GM13977 (cell line): ENCODE measurements at places on chromosomes 4 and X.

- DNase-seq: no peak
Measured at GRCh38 chrX:101693476-101693875, 33.8 kb upstream of the ARMCX2 start.

DNA sequence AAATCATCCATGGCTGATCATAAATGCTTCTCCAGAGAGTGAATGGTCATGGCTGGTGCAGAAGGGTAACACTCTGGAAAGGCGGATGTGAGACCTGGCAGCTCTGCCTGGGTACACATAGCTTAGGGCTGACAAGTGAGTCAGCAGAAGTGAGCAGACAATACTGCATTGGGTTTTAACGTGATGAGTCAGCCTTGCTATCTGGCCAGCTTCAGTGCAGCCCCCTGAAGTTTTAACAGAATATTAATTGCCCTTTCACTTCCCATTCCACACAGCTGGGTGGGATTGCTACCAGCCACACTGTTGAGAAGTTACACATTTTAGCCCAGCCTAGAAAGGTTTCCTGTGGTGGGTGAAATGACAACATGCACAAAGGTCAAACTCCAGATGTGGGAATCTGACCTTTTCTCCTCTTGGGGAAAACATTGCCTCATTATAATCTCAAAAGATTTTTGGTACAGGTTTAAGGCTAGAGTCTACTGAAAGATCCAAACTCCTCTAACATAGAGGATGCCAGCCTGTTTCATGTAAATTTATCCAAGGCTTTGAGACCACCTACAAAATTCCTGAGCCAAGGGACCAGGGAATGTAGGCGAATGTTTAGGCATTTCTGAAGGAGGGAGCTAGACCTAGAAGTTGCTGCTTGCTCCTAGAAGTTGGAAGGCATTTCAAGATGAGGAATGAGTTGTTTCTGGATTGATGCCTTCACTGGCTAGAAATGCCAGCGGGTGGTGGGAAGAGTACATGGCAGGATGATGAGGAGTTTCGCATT is 230.3 kb upstream of the PGRMC2 start:
- DNase-seq: peak; percentile 76

DNA sequence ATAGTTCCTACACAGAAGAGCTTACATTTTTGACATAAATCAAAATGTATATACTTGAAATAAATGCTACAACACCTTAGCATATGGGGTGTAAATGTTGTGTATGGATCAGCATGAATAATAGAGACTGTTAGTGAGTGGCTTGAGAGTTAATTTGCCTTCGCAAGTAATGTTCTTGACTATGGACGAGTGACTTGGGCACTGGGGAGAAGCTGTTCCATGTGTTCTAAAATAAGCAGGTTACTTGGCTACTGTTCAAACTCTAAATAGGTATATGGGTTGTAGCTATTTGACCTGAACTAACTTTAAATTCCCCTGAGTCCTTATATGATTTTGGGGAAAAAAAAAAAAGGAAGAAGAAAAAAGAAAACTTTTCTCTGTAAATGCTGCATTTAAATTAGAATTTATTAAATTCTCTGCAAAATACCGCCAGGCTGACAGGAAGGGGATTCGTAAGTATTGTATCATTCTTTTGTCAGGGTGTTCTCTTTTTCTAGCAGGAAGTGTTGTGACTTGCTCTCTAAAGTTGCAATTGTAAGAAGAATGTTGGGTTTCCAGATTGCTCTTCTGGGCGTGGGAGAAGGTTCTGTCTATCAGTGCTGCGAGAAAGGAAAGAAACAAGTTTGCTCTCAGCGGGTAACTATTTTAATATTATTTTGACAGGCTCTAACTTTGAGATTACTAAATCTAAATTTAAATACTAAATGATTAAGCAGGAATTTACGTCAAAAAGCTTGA is 32.2 kb downstream of the PLS3 start:
- no peak for DNase-seq

DNA sequence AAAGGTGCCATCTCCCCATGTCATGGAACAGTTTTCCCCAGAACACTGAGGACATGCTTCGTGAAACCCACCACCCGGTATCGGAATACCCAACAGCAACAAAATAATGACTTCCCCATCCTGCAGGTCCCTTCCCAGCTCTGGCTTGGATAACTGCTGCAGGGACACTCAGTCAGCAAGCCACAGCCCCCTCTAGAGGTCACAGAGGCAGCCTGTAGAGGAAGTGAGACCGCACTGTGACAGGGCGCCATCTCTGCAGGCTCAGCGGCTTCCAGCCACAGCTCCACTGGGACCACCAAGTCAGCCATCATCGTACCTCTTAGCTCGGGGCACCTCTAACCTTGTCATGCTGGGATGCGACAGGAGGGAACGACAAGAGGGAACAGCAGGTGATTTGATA is 315.9 kb downstream of the LDB2 start:
- DNase-seq: no peak

- no peak for DNase-seq
Measured at GRCh38 chr4:8548731-8549351, 31.4 kb upstream of the GPR78 start.

GRCh38 chr4:186405957-186406356 is 140.0 kb downstream of the F11 start:
- DNase-seq: no peak

DNA sequence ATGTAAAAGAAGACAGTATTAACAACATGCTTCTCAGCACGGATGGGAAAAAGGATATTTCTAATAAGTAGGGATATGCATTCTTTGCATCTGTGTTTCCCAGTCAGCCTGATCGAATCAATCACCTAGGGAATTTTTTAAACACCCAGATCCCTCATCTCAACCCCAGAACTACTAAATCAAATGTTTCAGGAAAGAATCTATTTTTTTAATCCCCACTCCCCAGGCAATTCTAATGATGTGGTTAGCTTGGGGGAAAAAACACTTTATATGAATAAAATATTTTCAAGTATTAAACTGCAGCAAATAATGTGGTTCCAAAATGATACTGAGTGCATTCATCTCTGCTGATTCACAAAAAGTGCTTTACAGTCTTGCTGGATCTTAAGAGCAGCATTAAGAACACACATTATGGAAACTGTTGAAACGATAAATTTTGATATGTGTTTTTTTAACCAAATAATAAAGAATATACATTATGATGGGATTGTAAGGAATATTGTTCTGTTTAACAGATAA is 68.7 kb upstream of the GUCY1A1 start:
- no peak for DNase-seq

- peak; percentile 31 for DNase-seq
Measured at GRCh38 chr4:56906489-56907393, 959 bp upstream of the REST start.

GRCh38 chrX:154780968-154781367 is 18.3 kb downstream of the DKC1 start:
- no peak for DNase-seq

DNA sequence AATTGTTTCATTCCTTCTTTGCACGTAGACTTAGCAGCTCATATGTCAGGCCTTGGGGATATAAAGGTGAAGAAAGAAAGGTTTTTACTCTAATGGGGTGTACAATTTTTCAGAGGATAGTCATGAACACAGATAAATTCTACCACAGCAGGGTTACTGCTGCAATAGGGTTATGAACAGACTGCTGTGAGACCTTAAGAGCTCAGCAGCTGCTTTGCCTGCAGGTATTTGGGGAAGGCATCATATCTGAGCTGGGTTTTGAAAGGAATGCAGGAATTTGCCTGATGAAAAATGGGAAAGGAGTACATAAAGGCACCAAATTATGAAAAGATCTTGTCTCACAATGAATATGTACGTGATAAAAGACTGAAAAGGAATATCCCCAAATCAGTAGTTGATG is 128.9 kb downstream of the CEP135 start:
- DNase-seq: no peak

DNA sequence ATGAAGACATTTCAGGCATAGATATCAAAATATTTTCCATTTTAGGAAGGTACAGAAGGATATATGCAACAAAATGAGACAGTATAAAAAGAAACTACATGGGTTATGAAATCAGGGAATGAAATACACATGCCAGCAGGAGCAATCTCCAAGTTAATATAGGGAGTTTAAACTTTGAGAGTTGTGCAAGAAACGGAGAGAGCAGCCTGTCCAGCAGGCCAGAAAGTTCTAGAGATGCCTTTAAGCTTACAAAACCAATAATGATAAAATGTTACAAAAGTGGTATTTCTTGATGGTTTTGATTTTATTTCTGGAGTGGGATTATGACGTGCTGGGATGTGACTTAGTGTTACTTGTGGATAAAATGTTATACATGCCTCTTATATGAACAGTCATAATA is 2047.9 kb downstream of the ARAP2 start:
- DNase-seq: no peak

- DNase-seq: no peak
Measured at GRCh38 chrX:124931241-124931640, 388.4 kb upstream of the TEX13C start.

- DNase-seq: peak; percentile 5
Measured at GRCh38 chr4:69054578-69055200, 41.6 kb upstream of the UGT2B7 start.

GRCh38 chr4:139658185-139658584 is 7.4 kb upstream of the MGST2 start:
- DNase-seq: no peak

DNA sequence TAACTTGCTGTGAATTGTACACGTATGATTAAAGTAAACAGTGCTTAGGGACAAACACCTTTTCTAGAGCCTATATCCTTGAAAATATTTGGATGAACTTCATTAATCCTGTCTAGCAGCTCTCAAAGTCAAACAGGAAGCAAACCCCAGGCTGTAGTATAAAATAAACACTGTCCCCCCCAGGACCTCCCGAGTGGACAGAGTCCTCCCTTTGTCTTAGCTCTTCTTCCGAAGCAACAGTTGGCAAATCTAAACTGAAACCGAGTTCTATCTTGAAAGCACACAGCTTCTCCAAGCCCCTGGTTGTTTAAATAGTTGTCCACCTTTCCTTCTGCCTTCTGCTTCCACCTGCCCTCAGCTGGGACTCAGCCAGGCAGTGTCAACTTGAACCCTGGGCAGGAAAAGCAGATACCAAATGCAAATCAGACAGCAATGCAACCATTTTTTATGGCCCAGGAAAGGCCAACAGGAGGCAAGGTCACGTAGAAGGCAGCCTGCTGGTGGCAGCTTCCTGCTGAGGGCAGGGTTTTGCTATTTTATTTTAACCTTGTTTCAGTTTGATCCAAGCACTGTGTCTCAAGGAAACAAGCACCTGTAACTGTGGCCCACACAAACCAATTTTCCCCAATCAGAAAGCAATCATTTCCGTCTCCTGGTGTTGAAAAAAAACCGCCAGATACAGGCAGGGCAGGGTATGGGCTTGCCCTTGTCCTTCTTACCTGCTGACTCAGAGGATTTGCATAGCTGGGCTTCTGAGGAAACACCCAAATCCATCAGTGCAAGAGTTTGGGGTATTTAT is 110.3 kb upstream of the KIT start:
- DNase-seq: no peak

GRCh38 chrX:148811236-148811635 is 310.8 kb downstream of the AFF2 start:
- no peak for DNase-seq

DNA sequence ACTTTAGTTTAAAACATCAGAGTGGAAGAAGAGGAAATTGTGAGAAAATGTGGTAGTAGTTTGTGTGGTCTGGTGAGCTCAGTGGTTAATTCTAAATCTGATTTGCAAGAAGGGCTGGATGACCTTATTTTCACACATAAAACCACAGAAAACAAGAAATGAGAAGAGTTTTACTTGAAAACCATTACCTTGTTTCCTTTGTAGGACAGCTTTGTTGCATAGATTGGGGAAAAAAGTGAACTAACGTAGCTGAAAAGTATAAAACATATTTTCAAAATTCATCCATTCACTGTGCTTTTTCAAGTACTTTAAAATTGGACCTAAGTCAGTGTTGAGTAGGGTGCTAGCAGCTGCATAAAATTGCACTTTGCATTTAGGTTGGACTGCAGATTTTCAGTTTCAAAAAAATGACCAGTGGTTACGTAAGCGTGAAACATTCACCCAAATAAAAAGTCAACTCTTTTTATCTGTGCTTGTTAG is 211.3 kb downstream of the ARHGAP10 start:
- peak; percentile 60 for DNase-seq

DNA sequence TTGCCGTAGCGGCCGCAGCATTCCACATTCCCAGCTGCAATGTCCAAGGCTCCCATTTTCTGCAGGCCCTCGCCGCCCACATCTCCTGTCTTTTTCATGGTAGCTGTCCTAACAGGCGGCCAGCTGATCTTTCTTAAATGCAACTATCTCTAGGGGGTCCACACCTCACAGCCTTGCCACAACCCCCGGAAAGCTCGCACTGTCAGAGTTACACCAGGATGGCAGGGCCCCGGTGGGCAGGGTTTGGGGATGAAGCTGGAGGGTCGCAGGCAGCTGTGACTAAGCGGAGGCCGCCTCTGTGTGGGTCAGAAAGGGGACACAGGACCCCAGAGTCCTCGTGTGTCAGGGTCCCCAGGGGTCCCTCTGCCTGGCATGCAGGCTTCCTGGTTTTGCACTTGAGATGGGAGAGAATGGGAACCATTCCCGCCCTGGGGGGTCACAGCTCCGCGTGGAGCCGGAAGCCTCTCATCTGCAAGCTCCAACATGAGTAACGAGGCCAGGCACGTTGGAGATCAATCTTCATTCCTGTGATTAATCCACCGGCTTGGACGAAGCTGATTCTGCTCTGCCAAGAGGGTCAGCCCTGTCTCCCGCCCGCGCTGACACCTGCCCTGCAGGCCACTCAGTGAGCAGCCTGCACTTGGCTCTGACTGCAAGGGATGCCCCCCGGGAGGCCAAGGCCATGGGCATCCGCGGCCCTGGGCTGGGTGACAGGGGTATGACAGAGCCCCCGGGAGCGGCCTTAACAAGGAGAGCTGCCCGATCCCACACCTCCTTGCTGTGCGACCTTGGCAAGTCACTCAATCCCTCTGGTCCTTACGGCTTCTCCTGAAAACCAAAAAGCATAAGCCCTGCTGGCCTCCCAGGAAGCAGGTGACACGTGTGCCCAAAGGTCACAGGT is 97.9 kb downstream of the ADRA2C start:
- DNase-seq: no peak

- DNase-seq: no peak
Measured at GRCh38 chrX:9476810-9477575, 12.1 kb downstream of the TBL1X start.

- DNase-seq: no peak
Measured at GRCh38 chr4:78704981-78705683, 71.0 kb upstream of the BMP2K start.

GRCh38 chr4:7945709-7946380 is 6.2 kb upstream of the AFAP1 start:
- DNase-seq: no peak

GRCh38 chrX:15789979-15790768 is at the start of gene ZRSR2:
Gene ZRSR2, plus strand, starts transcription at chrX:15790484. Its CDS starts 12 bp downstream, at chrX:15790496.
- DNase-seq: peak; percentile 92

GRCh38 chr4:165207016-165207430 is 338 bp upstream of the KLHL2 start:
- DNase-seq: peak; percentile 36

- DNase-seq: no peak
Measured at GRCh38 chr4:185358959-185359358, 36.8 kb downstream of the LRP2BP start.

DNA sequence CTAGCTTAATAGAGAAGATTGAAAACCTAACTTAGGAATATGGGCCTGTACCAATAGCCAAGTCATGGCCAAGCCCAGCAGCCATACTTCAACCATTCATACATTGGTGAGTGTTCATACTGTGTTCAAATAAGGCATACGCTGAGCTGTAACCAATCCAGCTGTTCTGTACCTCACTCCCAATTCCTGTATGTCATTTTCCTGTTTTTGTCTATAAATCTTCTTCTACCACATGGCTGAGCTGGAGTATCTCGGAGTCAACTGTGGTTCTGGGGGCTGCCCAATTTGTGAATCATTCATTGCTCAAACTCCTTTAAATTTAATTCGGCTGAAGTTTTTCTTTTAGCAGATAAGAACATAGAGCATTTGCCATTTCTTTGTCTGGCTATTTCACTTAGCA is 195.3 kb upstream of the ANKRD50 start:
- DNase-seq: no peak
